NCI-H345 (cell line): ENCODE measurements at places on chromosomes 4 and X.

- no peak for DNase-seq
Measured at GRCh38 chrX:98207947-98208346, 1324.2 kb downstream of the RPA4 start.

DNA sequence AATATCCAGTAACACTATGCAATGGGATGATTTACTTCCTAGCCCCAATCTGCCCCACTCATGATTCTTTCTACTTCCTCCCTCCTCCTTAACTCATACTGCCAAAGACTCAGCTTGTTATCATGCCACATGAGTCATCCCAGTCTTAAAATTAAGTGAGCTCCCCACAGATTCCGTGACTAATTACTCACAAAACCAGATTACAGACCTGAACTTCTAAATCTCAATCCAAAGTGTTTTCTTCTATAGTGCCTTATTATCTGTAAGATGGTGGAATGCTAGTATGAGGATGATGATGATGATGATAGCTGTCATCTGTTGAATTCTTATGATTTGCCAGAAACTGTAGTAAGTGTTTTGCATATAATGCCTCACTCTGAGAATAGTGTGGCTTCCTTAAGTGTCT lies 27.7 kb upstream of the GPC3 start:
- no peak for DNase-seq

DNA sequence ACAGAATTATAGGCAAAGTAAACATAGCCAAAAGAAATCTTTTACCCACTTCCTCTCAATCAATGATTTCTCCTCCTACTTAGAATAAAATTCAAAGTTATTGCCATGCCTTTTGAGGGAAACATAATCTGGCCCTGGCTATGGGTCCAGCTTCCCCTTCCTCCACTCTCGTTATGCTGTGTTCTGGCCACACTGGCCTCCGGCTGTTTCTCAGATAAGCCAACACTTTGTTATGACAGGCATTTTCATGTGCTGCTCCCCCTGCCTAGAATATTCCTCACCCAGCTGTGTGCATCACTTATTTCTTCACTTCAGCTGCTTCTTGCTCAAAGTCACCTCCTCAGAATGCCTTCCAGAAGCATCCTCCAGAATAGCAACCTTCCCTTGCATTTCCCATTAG lies 386.6 kb upstream of the AADAT start:
- no peak for DNase-seq

GRCh38 chr4:138341739-138342415 lies 99.7 kb upstream of the SLC7A11 start:
- no peak for DNase-seq

- no peak for DNase-seq
Measured at GRCh38 chr4:6586715-6587325, 11.8 kb downstream of the MAN2B2 start.

DNA sequence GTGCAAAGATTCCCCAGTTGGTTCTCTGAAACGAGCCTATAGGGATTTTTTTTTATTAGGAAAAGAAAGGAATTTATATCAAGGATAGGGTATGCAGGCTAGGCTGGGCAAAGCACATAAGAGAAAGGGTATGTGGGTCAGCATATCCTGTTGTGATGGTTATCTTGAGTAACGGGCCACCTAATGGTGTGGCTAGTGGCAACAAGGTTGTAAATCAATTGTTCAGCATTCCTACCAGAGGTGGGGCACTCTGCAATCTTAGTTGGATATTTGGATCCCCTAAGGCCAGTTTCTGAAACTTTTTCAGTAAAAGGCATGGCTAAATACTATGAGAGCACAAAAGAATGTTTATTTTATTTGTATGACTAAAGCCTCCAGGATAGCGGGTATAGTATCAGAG lies 42.7 kb downstream of the DCAF12L1 start:
- DNase-seq, result no peak

GRCh38 chr4:143411527-143412419 lies 75.1 kb downstream of the GAB1 start:
- DNase-seq, result no peak

DNA sequence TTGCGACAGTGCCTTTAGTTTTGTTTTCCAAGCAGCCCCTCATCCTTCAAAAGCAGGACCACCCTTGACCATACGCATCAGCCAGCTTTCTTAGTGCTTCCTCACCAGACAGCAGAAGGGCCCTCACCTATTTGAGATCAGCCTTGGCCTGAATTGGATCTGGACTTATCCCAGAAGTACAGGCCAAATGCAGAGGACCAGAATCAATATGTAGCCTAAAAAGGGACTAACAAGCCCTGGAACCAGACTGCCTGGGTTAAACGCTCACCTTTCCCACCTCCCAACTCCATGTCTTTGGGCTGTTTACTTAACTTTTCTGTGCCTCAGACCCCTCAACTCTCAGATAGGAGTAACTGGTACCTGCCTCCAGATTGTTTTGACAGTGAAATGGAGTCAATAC lies 77.7 kb upstream of the ATP6AP2 start:
- no peak for DNase-seq

GRCh38 chrX:79182071-79182470 lies 37.6 kb downstream of the GPR174 start:
- no peak for DNase-seq

GRCh38 chr4:69224891-69225290 lies 10.3 kb upstream of the UGT2B11 start:
- DNase-seq, result no peak

DNA sequence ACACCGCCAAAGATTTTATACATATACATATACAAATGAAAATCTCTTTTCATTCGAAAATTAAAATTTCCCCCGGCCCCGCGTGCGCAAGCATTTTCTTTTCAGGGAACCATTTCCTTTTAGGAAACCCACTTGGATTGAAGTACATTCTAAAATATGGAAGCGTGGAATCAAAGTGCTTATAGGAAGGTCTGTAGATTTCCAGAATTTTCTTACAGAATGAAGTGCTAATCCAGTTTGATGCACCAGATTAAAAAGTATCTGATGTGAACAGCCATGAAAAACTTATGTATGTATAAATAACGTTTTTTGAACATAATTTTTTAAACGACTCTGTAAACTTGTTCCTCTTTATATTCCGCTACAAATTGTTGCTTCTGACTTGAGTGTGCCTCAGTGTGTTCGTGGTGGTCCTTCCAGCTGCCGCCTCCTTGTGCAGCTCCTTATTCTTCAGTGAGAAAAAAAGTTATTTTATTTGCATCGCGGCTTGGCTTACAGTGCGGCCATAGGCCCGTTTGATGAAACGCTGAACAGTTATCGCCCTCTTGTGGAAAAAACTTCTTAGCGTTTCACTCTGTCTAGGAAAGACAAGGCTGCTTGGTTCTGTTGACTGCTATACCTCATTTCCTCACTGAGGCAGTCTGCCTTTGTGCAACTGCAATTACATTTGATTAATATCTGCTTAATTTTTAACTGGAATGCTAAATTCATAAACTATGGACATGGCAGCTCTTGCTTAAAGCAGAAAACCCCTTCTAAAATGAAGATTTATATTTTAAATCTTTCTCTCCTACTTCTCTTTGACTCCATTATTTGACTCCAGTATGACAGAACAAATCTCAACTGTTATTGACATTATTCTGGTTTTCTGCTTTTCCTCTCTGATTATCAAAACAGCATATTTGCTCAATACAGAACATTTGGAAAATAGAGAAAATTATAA lies 4.7 kb upstream of the NKX6-1 start:
- peak; percentile 62 for DNase-seq

GRCh38 chr4:166777760-166778159 lies 456.5 kb downstream of the SPOCK3 start:
- no peak for DNase-seq

GRCh38 chr4:67576538-67576937 lies 18.0 kb downstream of the STAP1 start:
- DNase-seq, result no peak

GRCh38 chr4:125836597-125837195 lies 521.9 kb downstream of the FAT4 start:
- DNase-seq, result no peak

DNA sequence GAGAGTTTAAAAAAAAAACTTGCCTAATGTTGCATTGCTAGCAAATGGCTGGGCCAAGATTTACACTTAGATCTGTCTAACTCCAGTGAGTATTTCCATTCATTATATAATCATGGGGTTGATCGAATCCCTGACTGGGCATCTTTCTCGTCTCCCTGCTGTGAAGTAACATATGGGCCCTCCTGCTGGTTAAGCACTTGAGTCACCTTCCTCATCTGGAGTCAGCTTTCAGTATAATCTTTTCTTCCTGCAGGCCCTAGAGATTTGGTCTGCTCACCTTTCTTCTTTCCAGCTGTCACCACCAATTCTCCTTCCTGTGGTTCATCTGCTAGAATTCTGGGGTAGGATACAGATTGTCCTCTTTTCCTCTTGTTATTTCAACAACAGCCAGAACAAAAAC lies 41.6 kb downstream of the TIGD2 start:
- DNase-seq, result peak; percentile 50

DNA sequence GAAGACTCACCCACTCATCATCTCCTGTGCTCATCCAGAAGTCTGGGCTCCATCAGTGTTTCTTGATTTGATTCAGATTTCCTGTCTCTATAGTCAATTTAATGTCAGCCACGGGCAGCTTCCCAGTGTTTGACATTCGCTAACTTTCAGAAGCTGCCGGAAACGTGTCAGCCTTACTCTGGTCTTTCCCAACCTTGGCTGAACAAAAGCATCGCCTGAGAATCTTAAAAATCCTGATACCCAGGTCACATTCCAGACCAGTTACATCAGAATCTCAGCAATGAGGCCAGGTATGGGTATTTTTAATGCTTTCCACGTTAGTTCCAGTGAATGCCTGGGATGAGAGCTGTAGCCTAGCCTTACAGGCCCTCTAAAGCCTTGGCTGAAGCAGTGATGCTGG lies 233.8 kb downstream of the FRMPD4 start:
- DNase-seq, result no peak

DNA sequence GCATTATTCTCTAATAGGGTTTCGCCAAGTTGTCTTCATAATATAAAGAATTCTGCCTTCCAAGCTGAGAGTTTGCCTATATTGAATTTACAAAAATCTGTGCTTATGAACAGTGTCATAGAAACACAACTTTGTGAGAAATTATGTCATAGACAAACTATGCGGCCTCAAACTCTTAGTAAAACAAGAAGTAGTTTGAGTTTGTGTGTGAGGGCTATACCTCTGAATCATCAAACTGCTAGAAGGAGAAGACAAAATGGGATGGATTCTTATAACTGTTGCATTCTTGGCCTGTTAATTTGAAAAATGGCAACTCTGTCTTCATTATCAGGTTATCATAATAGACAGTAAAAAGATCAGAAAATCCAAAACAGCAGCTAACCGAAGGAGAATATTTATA lies 46.1 kb upstream of the NAP1L5 start:
- no peak for DNase-seq

DNA sequence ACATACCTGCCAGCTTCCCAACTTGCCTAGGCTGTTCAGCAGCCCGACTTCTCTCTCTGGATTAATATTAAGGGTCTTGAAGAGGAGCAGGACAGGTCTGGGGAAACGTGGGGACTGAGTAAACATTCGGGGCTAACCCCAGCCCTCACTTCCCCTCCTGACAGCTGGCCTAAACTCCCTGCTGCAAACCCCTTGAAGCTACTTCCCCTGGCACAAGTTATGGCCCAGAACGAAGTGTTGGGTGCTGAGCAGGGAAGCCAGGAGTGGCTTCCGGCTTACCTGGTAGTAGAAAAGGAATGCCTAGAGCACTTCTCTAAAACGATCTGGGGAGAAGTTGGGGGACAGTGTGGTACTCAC lies 200.0 kb downstream of the BCOR start:
- DNase-seq, result no peak

- no peak for DNase-seq
Measured at GRCh38 chr4:142040043-142040442, 403.7 kb downstream of the IL15 start.

DNA sequence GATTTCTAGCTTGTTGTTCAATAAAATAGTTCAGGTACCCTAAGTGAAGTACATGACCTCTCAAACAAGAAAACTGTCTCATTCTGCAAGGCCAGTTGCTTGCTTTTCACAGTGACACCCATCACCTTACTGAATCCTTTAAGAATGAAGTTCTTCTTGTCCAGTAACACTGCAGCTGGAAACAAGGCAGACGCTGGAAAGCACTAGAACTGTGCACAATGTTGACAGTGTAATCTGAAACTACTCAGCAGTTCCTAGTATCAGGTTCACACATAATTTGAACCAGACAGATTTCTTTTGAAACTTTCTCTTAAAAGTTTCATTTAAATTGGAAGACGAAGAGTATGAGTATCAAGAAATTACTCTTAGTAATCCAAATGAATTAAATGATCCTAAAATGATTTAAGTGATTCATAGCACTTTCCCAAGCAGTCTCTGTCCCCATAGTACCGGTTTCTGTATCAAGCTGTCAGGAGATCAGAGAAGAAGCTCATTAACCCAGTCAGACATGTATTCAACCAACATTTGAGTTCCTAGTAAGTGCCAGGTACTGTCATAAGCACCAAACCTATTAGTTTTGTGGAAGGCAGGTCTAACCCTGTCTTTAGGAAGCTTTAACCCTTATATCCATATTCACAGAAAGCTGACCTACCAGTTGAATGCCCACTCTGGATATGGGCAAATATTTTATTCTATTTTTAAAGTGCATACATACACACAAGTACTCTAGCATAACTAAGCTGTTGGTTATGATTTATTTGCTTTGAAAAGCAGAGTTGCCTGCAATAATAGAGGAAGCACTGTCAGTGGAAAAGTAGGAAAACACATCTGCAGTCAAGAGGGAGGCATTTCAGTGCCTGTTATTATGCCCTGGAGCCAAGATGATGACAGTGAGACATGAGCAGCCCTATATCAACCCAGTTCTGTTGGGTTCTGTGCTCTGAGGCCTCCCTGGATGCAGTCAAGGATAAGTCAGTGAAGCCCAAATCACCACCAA lies 63.6 kb downstream of the PALLD start:
- peak; percentile 31 for DNase-seq

DNA sequence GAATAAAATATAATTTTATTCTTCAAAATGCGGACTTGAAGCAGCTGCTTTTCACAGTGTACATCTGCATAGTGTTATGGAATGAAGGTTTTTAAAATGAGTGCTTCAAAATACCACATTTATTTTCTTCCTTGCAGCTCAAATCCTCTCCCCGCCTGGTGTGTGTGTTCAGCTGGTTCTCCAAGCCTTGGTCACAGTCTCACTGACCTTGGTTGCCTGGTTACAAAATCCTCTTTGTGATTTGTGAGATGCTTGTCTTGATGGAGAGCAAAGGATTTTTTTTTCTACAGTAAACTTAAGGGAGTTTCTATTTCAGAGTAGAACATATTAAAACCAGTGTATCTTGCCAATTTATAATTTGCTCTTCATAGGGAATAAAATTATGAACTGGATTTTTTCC lies 139.2 kb downstream of the PCDH18 start:
- DNase-seq, result peak; percentile 26

DNA sequence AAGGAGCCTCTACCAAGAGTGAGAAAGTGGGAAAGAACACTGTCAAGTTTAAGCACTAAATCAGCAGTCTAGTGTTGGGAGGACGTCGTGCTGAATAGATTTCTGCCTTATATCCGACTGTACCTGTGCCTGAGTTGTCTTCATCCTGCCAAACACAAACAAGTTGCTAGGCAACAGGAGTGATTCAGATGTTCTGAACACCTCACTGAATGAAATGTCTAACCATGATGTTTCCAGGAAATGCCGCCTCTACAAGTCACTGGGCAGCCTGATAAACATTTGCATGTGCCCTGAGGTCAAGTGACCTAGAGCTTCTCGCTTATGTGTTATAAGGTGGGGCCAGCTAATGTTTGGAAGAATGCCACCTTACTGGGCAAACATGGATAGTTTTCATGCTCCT lies 37.9 kb downstream of the SGMS2 start:
- DNase-seq, result no peak
